ENCODE measurements at places on chromosomes 2 and 18. TPM values are rescaled to one million over a fixed set of nuclear protein-coding genes. Genes with fewer than 3 reads are reported as not detected.
A peak's percentile ranks its signal among the peaks of the same experiment; 100 is the strongest.

Gene ALPI
- polyA plus RNA-seq, result 37.7 TPM

Gene SERPINB13
- not detected for polyA plus RNA-seq

Gene SKA1
- 5.8 TPM for polyA plus RNA-seq

Gene ZNF396
- polyA plus RNA-seq, result 2.2 TPM

Gene MAPK4
- polyA plus RNA-seq, result 0.92 TPM

DNA sequence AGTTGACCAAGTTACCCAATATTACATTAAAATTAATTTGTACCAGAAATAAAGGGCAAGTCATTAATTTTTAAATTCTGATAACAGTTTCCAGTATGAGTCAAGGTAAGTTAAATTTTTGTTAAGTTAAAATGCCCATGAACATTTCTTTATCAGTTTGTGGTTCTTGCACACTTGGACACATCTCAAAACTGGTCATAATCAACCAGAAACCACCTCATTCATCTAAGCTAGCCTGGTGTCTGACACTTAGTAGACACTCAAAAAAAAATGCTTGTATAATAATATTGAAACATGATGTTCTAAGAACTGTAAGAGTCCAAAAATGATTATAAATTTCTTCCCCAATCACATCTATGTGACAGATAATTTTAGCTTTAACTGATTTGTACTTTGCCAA is 62.4 kb downstream of the SATB2 start:
- DNase-seq, result no peak

- DNase-seq, result no peak
Measured at GRCh38 chr2:219001100-219001576, 7.9 kb upstream of the CRYBA2 start.

DNA sequence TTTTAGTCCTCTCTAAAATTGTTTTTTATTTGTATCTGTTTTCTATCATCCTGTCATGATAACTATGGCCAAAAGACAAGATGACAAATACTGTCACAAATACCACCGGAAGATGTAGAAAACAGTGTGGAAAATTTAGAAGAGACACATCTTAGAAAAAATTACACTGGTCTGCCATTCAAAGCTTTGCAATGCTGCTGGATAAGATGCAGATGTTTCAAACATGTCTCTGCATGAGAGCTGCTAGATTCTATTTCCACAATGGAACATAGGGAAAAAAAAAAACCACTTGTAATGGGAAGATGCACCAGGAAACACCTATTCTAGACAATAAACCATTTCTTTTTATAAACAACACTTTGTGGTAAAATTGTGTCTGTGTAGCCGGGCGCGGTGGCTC is 5.8 kb upstream of the TAF1B start:
- DNase-seq, result no peak

- no peak for DNase-seq
Measured at GRCh38 chr2:48578313-48578712, 39.3 kb upstream of the GTF2A1L start.

- DNase-seq, result no peak
Measured at GRCh38 chr2:97796465-97797126, 83.2 kb downstream of the ZAP70 start.

DNA sequence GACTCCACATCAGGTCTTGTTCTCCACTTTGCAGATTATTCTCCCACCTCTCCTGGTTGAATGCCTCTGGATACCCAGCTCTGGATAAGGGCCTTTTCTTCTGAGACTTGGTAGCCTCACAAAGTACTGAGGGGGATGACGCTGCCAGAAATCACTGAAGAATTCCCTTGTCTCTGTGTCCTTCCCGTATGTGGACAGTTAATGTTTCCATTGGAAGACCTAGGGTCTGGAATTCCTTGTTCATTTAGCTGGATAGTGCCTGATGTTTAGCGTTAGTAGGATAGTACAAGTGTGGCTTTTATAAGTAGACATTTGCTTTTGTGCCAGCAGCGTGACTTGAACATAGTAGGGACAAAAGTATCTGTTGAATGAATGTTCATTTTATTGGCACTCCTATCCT is 76.9 kb downstream of the CLHC1 start:
- no peak for DNase-seq

GRCh38 chr2:226797289-226797988 is 2.2 kb downstream of the IRS1 start:
- DNase-seq, result no peak

GRCh38 chr2:232588680-232589585 is 38.4 kb downstream of the EIF4E2 start:
- DNase-seq, result peak; percentile 84

- no peak for DNase-seq
Measured at GRCh38 chr18:26867471-26867870, 2.0 kb upstream of the AQP4 start.

- DNase-seq, result no peak
Measured at GRCh38 chr2:161965994-161966393, 108.0 kb downstream of the DPP4 start.

DNA sequence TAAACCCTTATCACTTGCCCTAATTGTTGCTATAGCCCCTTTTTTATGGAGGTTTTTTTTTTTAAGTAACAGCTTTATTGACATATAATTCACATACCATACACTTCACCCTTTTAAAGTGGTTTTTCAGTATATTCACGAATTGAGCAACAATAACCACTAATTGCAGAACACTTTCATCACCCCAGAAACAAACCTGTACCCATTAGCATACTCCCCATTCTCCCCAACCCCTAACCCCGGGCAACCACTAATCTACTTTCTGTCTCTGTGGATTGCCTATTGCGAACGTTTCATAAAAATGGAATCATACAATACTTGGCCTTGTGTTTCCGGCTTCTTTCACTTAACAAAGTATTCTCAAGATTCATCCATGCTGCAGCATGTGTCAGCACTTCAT is 213.6 kb downstream of the ATAD2B start:
- no peak for DNase-seq

DNA sequence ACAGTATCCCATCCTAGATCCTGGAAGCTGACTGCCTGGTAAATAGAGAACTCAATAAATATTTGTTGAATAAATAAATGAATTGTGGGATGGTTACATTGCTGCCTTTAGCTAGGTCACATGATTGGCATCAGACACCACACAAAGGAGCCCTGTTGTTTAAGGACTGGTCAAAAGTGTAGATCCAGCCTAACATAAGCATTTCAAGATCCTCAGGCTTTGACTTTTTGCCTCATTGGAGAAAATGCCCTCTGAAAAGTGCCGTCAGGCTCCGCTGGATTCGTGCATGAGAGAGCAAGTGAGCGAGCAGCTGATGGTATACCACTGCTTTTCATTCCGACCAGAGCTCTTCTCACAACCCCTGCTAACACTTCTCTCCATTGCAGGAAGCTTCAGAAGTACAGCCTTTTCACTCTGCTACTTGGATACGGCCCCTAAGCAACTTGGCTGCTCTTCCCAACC is 1.3 kb upstream of the ZNF24 start:
- DNase-seq, result peak; percentile 6

All from small intestine (tissue), 16 donors.